Mesothelial cell of epicardium (in vitro differentiated cells): ENCODE measurements at places on chromosomes 1 and 21. TPM values are rescaled to one million over a fixed set of nuclear protein-coding genes. Genes with fewer than 3 reads are reported as not detected.

Gene RBP7
- 1.3 to 2.3 TPM (median 2.2 TPM) in 3 replicates for total RNA-seq

Gene LTN1
- total RNA-seq: 30.6 to 34.3 TPM (median 31.1 TPM) in 3 replicates

Gene DDOST
- 244 to 248 TPM (median 245 TPM) in 3 replicates for total RNA-seq

Gene CRNN
- not detected in 3 replicates for total RNA-seq

Gene DCST1
- 0.58 TPM in 1 of 3 replicates, not detected in the others for total RNA-seq

Gene ANGPTL7
- not detected in 3 replicates for total RNA-seq

Gene MROH9
- not detected in 3 replicates for total RNA-seq
